ENCODE measurements at places on chromosomes 2 and 18.

DNA sequence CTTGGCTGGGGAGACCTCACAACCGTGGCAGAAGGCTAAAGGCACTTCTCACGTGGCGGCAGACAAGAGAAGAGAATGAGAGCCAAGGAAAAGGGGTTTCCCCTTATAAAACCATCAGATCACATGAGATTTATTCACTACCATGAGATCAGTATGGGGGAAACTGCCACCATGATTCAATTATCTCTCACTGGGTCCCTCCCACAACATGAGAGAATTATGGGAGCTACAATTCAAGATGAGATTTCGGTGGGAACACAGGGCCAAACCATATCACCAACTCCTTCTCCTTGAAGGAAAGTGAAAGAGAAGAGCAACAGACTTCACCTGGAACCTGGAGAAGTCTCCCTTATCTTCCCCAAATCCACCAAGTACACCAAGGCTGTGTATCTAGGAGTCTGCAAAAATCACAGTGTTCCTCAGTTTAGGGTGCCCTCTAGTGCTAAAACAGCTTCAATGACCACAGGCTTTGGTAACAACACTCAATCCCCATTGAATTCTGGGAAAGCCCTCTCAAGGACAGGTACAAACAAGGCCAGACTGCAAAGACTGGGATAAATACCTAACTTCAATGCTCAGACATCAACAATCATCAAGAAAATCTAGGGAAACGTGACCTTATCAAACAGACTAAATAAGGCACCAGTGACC lies 148.8 kb upstream of the SRD5A2 start:
- DNase-seq: no peak

GRCh38 chr2:86556508-86556907 lies 6.7 kb downstream of the CHMP3 start:
- DNase-seq: no peak

DNA sequence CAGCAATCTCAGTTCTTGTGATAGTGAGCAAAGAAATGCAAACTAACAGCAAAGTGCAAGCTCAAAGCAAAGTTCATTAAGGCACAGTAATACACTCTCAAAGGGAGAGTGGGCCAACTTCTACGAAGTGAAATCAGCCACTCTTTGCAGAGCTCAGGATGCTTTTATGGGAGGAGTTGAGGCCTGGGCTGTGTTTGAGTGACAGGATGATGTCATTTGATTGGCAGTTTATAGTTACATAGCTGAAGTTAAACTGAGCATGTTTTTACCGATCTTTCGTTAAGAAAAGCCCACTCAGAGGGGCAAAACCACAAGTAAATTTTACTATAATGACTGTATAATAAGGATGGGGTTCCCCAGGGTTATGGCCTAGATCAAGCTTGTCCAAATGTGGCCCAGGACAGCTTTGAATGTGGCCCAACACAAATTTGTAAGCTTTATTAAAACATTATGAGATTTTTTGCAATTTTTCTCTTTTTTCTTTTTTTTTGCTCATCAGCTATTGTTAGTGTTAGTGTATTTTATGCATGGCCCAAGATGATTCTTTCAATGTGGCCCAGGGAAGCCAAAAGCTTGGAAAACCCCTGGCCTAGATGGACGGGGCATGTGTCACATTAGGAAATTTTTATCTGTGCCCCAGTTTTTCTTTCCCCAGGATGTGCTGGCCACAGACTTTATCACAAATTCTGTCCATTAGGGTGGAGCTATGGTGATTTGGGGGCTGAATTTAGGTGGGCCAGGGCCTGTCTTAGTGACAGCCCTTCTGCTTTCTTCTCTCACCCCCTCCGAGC lies 8.3 kb upstream of the DNAH7 start:
- DNase-seq: no peak

DNA sequence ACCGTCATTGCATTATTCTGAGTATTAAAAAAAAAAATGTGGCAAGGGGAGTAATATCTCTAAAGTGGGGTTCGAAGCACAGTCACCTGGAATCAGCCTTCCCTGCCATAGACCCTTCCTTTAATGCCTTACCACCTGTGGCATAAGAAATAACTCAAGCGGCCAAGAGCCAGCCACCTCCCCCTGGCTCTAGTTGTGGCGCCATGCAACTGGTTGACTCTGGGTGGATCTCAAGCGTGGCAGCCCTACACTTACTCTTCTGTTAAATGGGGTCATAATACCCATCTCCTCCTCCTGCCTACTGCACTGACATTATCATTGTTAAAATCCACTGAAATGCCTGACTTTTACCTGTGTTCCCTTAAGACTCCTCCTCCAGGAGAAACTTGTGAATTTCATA lies 175.8 kb downstream of the SMAD7 start:
- DNase-seq: no peak

DNA sequence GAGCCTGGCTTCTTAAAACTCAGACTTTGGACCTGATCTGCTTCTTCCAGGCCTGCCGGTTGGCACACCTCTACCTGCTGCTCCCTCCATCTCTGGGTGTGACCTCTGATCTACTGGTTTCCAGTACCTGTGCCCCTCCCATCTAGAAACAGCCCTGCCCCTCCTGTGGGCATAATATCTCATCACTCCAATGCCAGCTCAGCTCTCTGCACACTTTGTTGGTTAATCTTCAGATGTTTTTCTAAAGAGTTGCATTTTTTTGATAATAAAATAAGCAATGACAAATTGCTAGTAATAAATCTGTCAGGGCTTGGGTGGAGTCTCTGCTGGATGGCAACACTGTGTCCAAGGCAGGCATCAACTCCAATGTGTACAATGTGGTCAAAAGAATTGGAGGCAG lies 89.6 kb upstream of the PPP1CB start:
- no peak for DNase-seq

- no peak for DNase-seq
Measured at GRCh38 chr2:99198103-99198841, 17.3 kb downstream of the MRPL30 start.

GRCh38 chr2:240429341-240429871 lies 6.1 kb upstream of the GPC1 start:
- DNase-seq: no peak

- no peak for DNase-seq
Measured at GRCh38 chr2:80643598-80643997, 339.0 kb upstream of the LRRTM1 start.

DNA sequence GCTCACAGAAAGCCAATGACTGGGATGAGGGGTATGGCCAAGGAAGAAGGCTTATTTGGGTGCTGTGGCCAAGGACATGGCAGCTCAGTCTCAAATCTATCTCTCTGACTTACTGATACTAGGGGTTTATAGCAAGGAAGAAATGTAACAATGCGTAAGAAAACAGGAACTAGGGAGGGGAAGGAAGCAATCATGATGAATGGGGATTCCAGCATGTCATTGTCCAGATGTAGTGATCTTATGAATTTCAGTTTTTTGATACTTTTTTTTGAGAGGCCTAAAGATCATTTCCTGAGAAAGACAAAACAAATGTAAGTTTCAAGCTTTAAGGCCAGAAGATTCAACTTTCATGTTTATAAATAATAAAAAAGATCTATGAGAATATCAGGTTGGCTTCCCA lies 298.6 kb upstream of the FAM98A start:
- no peak for DNase-seq

DNA sequence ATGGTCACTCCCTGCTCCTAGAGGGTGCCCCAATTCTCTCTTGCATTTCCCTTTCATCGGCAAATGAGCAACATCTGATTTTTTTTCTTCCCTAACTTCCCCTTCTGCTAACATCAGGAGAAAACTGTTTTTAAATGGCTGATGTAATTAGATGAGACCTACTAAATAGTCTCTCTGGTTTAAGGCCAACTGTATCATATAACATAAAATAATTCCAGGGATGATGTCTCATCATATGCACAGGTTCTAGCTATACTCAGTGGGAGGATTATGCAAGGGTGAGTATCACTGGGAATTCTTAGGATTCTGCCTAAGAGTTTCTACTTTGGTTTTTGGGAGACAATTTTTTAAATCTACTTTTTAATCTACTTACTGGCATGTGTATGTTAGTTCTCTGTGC lies 193.4 kb downstream of the PARD3B start:
- no peak for DNase-seq

- no peak for DNase-seq
Measured at GRCh38 chr2:1744446-1745170, at the start of gene PXDN. PXDN (minus strand) TSS chr2:1744515; CDS start chr2:1744455, 60 bp downstream.

DNA sequence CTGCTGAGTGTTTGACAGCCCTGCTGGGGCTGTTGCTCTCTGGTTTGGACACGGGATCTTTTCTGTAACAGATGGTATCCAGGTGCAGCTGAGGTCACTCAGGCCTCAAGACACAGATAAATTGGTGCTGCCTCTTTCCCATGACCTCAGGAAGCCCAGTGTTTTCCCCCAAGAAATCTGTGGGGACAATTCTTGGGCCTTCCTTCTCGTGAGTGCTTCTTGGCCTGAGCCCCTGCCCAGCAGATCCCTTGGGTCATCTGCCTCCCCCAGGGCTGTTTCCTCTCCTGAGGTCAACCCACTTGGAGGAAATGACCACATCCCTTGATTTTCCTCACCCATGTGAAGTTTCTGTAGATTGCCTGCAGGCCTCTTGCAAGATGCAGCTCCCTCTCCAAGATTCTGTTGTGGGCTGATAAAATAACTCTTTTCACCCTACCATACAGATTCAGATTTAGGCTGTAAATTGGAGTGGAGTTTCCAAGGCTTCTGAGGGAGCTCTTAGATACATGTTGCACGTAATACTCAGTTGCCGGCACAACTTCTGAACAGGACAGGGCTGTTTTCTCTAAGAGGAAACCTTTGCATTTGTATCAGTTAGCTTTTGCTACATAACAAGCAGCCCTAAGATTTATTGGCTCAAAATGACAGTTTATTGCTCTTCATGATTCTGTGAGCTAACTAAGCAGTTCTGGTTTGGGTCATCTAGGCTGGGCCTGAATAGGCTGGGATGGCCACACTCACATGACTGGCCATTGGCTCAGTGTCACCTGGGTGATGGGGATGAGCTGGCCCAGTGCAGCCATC lies 13.1 kb downstream of the ZAP70 start:
- DNase-seq: no peak

DNA sequence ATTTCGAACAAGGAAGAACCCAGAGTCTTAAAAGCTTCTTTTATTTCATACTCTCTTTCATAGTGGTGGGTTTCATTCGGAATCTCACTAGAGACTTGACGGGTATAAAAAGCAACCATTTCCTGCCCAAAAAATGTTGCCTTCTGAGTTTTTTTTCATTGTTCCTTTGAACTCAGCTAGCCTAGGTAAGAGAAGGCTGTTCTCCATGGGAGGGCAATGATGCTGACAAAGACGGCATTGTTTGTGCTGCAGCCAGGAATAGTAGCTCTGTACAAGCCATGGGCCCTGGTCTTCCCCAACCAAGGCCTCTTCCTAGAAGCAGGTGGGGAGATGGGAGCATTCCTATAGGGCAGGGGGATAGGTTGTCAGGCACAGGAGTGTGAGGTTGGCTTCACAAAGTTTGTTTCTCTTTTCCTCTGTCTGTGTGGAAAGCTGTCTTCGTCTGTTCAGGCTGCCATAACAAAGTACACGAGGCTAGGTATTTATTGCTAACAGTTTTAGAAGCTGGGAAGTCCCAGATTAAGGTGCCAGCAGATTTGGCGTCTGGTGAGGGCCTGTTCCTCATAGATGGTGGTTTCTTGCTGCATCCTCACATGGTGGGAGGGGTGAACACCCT lies 405.1 kb downstream of the NBAS start:
- DNase-seq: no peak

GRCh38 chr2:98498703-98499440 lies 54.2 kb downstream of the INPP4A start:
- DNase-seq: no peak

GRCh38 chr2:196101325-196101991 lies 32.8 kb upstream of the DNAH7 start:
- no peak for DNase-seq

DNA sequence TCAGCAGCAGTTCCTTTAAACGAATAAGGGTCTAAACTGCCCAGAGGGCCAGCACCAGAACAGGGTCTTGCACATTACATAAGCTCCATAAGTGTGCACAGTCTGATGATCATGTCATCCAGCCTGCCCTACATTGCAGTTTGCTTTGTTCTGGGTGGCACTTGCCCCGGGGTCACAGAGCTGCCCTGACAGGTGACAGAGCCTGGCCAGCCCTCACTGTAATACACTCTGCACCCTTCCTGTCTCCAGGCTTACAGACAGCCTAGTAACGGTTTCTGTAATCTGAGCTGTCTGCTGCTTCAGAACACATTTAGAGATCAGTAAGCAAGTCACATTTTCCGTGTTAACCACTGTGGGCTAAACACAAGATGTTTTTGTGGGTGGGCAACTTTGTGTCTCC lies 213.3 kb downstream of the FAM210A start:
- no peak for DNase-seq
